ENCODE measurements at places on chromosomes 11 and 22.

DNA sequence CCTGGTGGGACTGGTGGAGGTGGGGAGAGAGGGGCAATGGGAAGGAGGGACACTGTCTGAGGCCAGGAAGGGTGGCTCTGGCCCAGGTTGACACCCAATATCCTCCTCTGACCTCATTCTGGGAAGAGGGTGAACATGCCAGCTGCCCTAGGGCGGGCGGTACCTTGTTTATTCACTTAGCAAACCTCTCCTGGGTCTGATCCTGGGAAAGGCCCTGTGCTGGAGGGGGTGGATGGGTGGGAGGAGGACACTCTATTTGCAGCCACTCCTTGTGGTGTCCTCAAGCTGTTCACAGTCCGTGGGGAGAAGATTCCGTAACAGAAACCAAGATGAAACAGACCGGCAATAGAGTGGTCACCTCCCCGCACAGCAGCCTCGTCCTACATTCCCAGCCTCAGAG, 49.7 kb upstream of the EIF3D start:
- no peaks in the 10 kb centered on the region for H3K4me1 ChIP-seq
- no peaks in the 10 kb centered on the region for H3K36me3 ChIP-seq
- no peak overlapping the region for H3K27ac ChIP-seq
- no peak for DNase-seq
- H3K27me3 ChIP-seq: no peaks in the 10 kb centered on the region

GRCh38 chr22:44024288-44024921, at the start of gene PARVB:
Gene PARVB, plus strand, starts transcription at chr22:44024302. Its CDS starts 38 bp downstream, at chr22:44024340.
- DNase-seq: no peak
- H3K4me1 ChIP-seq: peaks cover 50% of the 10 kb centered on the region
- no peaks in the 10 kb centered on the region for H3K36me3 ChIP-seq
- H3K27ac ChIP-seq: peak within 1 kb of the TSS; percentile 80
- no peaks in the 10 kb centered on the region for H3K27me3 ChIP-seq
- H3K4me3 ChIP-seq: peak within 1 kb of the TSS; percentile 68

- no peak overlapping the region for H3K4me3 ChIP-seq
- H3K4me1 ChIP-seq: peaks cover 13% of the 10 kb centered on the region
- H3K27me3 ChIP-seq: no peaks in the 10 kb centered on the region
- H3K27ac ChIP-seq: no peak overlapping the region
These were observed 28.1 kb upstream of the RTL6 start for GRCh38 chr22:44525941-44526778.

DNA sequence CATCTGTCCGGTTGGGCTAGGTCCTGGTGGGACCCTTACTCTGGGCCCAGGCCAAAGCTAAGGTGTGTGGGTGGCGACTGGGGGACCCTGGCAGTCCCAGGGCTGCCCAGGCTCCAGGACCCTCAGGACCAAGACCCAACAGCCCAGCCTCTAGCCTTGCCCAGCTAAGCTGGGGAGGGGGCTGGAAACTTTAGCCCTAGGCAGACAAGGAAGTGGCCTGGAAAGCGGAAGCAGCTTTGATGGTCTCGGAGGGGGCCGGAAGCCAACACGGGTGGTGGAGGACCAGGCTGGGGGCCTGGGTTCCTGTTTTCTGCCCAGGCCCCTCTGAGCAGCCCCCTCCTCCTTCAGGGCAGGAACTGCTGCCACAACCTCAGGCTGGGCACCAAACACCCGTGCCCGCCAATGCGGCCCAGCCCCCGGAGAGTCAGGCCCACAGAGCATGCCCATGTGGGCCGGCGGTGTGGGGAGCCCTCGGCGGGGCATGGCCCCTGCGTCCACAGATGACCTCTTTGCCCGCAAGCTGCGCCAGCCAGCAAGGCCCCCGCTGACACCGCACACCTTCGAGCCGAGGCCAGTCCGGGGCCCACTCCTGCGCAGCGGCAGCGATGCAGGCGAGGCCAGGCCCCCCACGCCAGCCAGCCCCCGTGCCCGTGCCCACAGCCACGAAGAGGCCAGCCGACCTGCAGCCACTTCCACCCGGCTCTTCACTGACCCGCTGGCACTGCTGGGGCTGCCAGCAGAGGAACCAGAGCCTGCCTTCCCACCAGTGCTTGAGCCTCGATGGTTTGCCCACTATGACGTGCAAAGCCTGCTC, 2.8 kb downstream of the SIPA1 start:
- DNase-seq: no peak
- H3K4me1 ChIP-seq: peaks cover 65% of the 10 kb centered on the region
- no peaks in the 10 kb centered on the region for H3K27me3 ChIP-seq
- peak overlapping the region; percentile 83 for H3K27ac ChIP-seq
- peaks cover 67% of the 10 kb centered on the region for H3K36me3 ChIP-seq
- H3K4me3 ChIP-seq: peak overlapping the region; percentile 34

DNA sequence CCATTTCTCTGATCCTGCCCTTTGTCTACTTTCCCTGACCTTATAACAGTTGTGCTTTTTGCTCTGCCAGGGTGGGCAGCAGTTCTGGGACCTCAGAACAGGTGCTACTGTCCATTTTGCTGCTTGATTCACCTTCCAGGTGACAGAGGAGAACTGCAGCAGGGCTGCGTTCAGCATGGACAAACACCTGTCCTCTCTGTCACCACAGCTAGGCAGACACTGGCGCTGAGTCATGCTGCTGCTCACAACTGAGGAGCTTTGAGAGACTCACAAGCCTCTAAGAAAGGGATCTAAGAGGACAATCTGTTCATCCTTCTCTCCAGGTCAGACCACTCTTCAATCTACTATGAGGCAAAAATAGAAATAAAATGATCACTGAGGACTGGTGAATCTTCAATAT, 1144.5 kb upstream of the CCDC90B start:
- no peaks in the 10 kb centered on the region for H3K4me1 ChIP-seq
- DNase-seq: no peak
- no peaks in the 10 kb centered on the region for H3K36me3 ChIP-seq
- H3K27me3 ChIP-seq: no peaks in the 10 kb centered on the region

DNA sequence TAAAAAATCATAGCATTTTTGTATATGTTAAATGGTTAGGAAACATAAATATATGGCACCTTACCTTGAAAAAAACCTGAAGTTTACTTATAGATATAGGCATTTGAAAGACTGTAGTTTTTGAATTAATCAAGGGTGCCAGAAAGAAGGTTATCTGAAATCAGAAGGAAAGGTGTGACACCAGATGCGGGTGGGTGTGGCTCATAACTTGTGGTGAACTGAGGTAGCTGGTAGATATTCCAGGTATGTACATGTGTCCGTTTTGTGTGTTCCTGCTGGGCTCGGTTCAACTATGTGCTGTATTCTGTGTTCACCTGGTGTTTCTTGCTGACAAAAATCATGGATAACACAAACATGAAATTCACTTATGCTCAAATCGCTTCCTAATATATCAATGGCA, 35.6 kb downstream of the STK33 start:
- DNase-seq: no peak
- H3K4me3 ChIP-seq: no peak overlapping the region
- H3K36me3 ChIP-seq: no peaks in the 10 kb centered on the region
- H3K4me1 ChIP-seq: no peaks in the 10 kb centered on the region
- no peak overlapping the region for H3K27ac ChIP-seq

DNA sequence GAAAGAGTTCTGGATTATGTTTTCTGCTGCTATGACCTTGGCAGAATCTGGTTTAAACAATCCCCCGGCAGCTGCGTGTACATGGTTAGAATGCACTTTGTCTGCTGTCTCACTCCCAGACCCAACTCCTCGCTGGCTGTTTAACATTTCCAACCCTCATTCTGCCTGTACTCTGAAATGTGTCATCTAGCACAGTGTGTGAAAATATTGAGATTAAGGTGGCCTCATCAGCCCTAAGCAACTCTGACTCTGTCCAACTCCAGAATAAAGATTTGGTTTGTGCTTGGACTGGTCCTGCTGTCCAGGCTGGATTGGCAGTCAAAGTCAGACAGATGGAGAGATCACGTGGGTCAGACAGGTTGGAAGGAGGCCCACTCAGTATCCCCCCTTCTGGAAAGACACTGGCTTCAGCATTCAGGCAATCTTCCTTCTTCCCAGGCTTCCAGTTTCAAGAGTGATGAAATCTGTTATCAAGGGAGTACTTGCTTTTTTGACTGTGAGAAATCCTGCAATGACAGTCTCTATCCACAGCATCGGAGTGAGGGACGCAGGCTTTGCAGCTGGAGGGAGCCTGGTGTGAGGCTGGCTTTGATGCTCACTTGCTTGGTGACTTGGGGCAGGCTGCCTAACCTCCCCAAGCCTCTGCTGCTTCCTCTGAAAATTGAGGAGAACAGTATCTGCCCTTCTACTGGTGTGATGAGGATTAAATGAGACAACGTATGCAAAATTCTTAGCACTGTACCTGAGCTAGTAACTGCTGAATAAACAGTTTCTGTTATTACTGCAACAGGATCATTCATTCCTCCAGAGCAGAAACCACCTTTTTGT, 29.8 kb downstream of the ABTB2 start:
- H3K4me3 ChIP-seq: no peak overlapping the region
- DNase-seq: no peak
- no peaks in the 10 kb centered on the region for H3K27me3 ChIP-seq
- H3K36me3 ChIP-seq: no peaks in the 10 kb centered on the region
- H3K4me1 ChIP-seq: peaks cover 41% of the 10 kb centered on the region

GRCh38 chr22:25127318-25127717, 72.3 kb upstream of the CRYBB3 start:
- no peak overlapping the region for H3K4me3 ChIP-seq
- H3K27me3 ChIP-seq: no peaks in the 10 kb centered on the region
- H3K36me3 ChIP-seq: no peaks in the 10 kb centered on the region
- H3K4me1 ChIP-seq: peaks cover 66% of the 10 kb centered on the region
- H3K27ac ChIP-seq: no peak overlapping the region

GRCh38 chr11:26847459-26847858, 125.6 kb upstream of the SLC5A12 start:
- DNase-seq: no peak
- H3K4me3 ChIP-seq: no peak overlapping the region
- H3K27me3 ChIP-seq: no peaks in the 10 kb centered on the region
- peak overlapping the region; percentile 53 for H3K27ac ChIP-seq

DNA sequence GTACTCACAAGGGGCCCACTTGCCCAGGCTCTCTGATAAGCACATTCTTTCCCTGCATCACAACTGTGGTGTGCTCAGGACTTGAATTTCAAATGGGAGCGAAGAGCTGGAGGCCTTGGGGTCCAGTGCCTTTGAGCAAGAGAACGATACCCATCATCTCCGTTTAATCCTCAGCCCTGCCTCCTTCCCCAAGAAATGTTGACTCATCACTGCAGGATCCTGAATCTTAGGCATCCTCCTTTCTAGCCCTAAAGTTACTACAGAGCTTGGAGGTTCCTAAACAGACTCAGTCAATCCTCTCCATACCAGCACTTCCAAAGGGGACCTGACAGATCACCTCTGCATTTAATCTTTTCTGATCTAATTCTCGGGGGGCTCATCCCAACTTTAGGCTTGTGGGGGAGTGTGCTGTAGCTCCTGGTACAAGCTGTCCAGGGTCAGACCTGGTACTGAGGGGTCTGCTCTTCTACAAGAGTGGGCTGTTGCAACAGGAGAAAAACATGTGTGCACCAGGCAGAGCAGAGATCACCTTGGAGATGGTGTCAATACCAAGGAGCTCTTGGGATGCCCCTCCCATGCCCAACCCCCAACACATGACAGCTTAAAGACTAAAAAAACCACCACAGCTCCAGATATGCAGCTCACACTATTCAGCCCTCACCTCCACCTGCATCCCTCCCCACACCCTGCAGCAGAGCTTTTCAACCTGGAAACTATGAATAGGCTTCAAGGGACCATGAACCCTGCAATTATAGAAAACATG, 3.9 kb upstream of the PRG2 start:
- no peaks in the 10 kb centered on the region for H3K27me3 ChIP-seq
- no peaks in the 10 kb centered on the region for H3K36me3 ChIP-seq
- H3K27ac ChIP-seq: no peak overlapping the region
- no peak for DNase-seq
- H3K4me1 ChIP-seq: no peaks in the 10 kb centered on the region

GRCh38 chr22:46584081-46584921, 35.9 kb upstream of the GRAMD4 start:
- peak overlapping the region; percentile 24 for H3K4me3 ChIP-seq
- no peaks in the 10 kb centered on the region for H3K36me3 ChIP-seq

- no peaks in the 10 kb centered on the region for H3K27me3 ChIP-seq
- H3K4me1 ChIP-seq: no peaks in the 10 kb centered on the region
- H3K4me3 ChIP-seq: no peak overlapping the region
- H3K27ac ChIP-seq: no peak overlapping the region
These were observed 30.9 kb downstream of the INSC start for GRCh38 chr11:15145615-15146014.

DNA sequence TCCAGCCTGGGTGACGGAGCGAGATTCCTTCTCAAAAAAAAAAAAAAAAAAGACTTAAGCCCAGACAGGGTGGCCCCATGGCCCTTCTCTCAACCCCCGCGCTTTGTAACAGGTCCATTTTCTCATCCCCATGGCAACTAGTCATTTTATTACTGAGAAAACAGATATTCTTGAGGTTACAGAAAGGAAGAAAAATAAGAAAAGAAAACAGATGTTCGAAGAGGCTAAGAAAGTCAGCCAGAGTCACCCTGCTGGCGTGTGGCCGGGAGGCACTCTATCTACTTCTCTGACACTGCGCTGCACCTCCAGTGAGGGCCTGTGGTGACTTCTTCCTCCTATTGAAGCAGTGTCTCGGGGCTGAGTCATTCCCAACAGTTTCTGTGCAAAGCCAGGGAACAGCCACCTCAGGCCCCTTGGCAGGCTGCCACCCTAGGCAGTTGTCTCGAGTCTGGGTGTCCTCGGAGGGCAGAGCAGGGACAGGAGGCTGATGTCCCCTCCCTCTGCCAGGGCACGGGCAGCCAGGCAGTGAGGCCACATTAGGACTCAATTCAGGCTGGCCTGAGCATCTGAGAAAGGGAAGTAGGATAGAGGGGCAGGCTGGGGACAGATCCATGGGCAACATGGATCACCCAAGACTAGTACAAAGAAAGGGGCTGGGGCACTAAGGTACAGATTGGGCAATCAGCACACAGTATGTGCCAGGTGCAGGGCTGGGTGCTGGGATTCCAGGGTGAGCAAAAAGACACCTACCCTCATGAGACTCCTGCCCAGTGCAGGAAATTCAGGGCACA, 16.4 kb upstream of the SYVN1 start:
- peak overlapping the region; percentile 54 for H3K27ac ChIP-seq
- DNase-seq: peak; percentile 93
- no peaks in the 10 kb centered on the region for H3K27me3 ChIP-seq
- no peak overlapping the region for H3K4me3 ChIP-seq

- DNase-seq: no peak
- no peaks in the 10 kb centered on the region for H3K36me3 ChIP-seq
- no peak overlapping the region for H3K27ac ChIP-seq
- H3K4me1 ChIP-seq: peaks cover 15% of the 10 kb centered on the region
These were observed 21.4 kb downstream of the KCNQ1OT1 start for GRCh38 chr11:2678396-2678795.

- no peaks in the 10 kb centered on the region for H3K36me3 ChIP-seq
- no peak overlapping the region for H3K4me3 ChIP-seq
- no peak for DNase-seq
- H3K4me1 ChIP-seq: peaks cover 22% of the 10 kb centered on the region
These were observed 90.1 kb downstream of the CCDC83 start for GRCh38 chr11:85945296-85945695.

- no peaks in the 10 kb centered on the region for H3K27me3 ChIP-seq
- no peak overlapping the region for H3K4me3 ChIP-seq
These were observed 197.5 kb downstream of the C11orf87 start for GRCh38 chr11:109619498-109619897.

All from esophagus muscularis mucosa (tissue), 4 donors.